ENCODE measurements at places on chromosomes 7 and 10.

DNA sequence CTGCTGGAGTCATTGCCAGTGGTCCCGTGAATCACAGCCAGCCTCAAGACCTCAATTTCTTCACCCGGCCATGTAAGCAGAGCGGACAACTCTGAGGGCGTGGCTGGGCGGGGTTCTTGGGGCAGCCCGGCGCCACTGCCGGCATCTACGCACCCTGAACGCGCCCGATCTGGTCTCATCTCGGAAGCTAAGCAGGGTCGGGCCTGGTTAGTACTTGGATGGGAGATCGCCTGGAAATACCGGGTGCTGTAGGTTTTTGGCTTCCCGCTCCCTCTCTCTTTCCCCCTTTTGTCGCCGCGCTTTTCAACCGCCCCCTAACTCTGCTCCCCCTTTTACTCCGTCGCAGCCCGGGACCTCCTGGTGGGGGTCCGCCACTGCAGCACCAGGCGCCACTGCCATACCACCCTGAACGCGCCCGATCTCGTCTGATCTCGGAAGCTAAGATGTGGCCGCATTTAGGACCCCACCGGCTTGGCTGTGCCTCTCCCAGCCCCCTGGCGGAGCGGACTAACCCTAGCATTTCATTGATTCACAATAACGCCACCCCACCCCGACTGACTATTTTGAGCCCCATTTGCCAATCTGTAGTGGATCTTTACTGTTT is 25.3 kb downstream of the GARIN1A start:
- DNase-seq, result no peak

GRCh38 chr7:70703785-70704184 is 428.2 kb upstream of the GALNT17 start:
- no peak for DNase-seq

DNA sequence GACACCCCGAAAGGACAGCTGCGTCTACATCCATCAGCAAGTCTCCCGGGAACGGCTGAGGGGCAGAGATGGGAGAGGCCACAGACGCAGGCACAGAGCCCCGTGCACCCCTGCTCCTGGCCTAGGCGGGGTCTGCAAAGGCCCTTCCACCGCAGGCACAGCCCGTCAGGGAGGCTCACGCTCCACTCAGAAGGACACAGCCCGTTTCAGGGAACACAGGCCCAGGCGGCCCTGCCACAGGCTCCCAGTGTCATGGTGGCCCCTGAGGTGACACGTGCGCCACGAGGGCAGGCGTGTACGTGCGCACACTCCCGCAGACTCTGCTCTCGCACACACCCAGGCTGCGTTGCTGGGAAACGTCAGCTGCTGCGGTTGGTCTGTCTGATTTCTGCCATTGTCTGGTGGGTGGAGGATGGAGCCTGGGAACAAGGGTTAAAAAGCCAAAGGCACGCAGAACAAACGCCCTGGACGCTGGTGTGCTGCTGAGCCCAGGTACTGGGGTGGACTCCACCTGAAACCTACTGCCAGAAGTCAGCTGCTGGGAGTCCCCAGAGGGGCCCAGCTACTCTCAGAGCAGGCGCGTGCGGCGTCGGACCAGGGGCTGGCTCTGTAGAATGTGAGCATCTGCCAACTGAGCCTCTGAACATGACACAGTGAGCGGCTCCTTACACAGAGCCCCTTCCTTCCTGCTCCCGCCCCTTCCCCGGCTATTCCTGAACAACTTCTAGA is 13.1 kb downstream of the GPER1 start:
- no peak for DNase-seq

DNA sequence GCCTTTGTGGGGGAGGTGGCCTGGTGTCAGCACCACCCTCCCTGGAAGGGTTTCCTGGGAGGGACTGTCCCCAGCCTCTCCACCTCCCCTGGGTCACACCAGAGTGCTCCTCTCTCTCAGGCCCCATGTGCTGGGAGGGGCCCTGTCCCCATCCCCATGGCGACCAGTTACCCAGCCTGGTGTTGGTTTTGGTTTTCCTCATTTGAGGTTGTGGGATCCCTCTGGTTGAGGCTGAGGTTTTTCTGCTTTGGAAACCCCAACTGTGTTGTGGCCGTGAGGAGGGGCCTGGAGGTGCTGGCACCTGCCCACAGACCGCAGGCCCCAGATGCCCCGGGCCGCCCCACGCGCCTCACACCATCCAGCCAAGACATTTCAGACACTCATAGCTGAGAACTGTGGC is 106.3 kb downstream of the GRK5 start:
- no peak for DNase-seq

- DNase-seq, result no peak
These were observed 12.2 kb upstream of the DNAAF5 start for GRCh38 chr7:714251-714671.

GRCh38 chr10:37777056-37777455 is 80.4 kb downstream of the ZNF248 start:
- DNase-seq, result no peak

DNA sequence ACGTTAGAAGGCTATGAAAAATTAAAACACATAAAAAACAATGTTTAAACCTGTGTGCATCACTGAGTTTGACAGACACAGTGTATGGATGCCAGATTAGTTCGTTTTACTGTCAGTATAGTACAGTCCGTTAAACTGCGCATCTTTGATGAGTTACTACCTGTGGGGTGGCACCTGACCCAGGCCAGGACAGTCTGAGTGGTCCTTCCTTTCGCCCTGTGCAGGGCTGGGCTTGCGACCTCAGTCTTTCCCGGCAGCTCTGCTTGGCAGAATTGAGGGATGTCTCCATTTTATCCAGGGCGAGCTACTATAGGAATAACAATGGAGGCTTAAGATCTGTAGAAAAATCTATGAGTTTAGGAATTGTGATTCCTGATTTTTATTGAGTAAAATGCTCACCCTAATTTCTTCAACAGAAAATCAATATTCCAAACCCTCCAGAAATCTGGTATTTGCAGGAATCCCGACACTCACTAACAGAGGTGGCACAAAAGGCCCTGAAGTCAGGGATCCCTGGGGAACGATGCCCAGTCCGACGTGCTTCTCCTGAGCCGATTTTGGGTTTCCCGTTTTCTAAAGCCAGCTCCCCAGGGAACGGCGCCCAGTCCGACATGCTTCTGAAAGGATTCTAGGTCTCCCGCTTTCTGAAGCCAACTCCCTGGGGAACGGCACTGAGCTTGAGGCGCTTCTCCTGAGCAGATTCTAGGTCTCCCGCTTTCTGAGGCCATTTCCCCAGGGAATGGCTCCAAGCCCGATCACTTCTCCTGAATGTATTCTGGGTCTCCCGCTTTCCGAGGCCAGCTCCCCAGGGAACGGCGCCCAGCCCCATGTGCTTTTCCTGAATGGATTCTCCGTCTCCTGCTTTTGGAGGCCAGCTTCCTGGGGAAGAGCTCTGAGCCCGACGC is 377.6 kb downstream of the DNAJB6 start:
- no peak for DNase-seq

- DNase-seq, result no peak
These were observed 124.9 kb downstream of the RNLS start for GRCh38 chr10:88458209-88458608.

DNA sequence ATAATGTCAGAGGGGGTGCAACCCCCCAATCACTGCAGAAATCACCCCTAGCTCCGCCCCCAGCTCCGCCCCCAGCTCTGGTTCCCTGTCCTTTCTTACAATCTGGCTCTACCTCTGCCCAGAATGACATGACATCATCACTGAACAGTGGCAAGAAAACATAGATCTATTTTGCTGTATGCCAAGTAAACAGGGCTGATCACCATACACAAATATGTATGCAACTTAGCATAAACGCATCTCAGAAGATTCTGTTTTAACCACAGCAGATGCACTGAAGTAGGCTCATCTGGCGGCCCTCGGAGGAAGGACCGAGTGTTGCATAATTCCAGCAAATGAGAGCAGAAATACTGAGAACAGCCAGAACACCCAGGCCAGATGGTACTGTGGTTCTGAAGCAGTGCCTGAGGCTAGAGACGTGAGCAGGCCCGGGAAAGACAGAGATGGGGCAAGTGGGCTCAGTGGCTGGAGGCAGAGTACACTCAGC is 293.3 kb upstream of the KLF14 start:
- no peak for DNase-seq

DNA sequence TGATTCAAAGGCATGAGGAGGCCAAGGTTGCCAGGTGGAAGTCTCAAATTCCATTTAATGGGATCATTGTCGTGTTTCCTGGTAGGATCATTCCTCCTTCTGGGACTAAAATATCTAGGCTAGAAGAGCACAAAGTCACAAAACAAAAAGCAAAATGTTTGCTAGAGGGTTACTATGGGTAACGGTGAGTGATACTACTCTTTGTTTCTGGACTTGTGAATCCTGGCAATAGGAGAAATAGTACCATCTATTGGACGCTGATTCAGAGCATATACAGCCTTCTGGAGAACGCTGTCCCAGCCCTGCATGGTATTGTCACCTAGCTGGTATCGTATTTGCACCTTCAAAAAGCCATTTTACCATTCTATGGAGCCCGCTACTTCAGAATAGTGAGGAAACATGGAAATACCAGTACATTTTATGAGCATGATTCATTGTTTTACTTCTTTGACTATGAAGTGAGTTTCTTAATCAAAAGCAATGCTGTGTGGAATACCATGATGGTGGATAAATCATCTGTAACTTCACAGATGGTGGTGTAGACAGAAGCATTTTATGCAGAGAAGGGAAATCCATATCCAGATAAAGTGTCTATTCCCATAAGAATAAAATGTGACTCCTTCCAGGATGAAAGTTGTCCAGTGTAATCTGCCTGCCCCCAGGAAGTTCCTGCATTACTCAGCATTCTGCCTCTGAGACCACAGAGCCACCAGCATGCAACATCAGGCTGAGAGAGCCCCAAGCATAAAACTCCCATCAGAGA is 361.0 kb downstream of the ETV1 start:
- DNase-seq, result no peak

- DNase-seq, result no peak
These were observed 59.7 kb downstream of the CXCL12 start for GRCh38 chr10:44325157-44325556.

DNA sequence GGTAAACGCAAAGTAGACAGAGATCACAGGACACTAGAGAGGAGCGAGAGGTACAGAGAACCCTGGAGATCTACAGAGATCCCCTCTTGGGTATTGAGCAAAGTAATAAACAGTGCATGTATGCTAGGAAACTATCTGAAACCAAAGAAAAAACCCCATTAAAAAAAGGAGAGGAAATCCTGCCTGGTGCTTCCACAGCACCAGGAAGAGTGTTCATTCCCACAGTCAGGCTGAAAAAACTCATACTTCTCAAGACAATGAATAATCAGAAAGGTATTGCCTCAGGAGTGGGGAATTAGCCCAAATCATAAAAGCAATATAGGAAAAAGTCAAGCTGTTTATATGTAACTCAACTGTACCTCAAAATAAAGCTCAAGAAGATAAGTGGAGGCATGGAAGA is 59.1 kb downstream of the ANKRD26 start:
- no peak for DNase-seq

DNA sequence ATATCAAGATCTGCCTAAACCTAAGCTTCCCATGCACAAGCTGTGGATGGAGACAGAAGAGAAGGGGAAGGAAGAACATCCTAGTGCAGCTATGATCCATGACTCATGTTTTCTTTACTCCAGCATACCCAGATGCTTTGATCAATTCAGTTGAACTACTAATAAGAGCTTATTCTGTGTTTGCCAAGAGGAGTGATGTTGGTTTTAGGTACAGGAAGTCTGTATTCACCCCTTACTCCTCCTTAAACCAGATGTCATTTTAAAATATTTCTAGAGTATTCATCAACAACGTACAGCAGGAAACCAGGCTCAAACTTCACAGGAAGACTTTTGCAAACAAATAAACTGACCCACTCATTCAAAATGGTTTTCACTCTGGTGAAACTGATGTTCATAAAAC is 29.2 kb downstream of the PANK1 start:
- no peak for DNase-seq

DNA sequence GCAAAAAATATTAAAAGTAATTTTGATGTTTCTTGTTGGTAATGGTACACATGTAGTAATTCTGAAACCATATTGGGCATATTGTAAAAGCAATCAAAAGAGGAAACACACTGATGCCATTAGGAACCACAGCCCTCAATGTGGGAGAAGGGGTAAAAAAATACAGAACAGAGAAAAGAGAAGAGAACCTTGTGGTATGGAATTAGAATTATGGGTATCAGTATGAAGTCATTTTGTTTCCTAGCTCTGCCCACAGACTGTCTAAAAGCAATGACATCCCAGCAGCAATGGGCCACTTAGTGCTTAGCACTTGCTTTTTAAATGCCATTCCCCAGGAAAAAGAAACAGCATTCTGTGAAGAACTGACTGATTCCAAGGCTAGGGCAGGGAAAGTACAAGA is 61.5 kb downstream of the CPVL start:
- DNase-seq, result no peak

- peak; percentile 43 for DNase-seq
These were observed 228.8 kb upstream of the FAM3C start for GRCh38 chr7:121624958-121625357.

DNA sequence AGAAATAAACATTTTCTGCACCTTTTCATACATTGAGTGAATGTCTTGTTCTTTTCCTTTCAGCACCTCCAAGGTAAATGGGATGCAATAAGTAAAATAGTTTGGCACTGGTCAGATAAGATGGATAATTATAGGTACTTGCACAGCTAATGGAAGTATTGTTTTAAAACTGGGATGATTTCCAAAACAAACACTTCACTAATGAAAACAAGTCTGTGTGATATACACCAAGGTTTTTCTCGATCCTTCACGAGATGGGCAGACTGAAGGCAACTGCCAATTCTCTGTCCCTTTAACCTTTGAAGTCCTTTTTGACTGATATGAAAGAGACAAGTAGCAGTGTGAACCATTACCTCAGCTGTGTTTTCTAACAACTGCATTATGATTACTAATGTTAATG is 423.8 kb downstream of the GFRA1 start:
- no peak for DNase-seq

DNA sequence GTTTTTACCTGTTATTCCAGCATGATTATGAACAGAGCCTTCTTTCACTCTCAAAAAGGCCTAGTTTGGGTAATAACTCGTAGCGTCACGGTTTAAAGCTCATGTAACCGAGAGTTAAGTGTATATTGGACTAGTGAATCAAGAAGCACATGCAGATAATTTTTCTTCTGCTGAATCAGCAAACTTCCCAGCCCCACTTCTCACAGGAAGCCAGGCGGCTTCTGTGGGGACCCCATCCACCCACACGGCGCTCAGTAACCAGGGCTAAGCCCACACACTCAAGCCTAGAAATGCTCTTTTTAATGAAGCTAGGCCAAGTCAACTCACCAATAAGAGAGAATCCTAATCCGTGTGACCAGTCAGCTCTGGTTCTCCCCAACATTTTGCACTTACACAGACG is 191.2 kb upstream of the MGMT start:
- DNase-seq, result no peak

GRCh38 chr7:135562720-135563119 is 5.0 kb downstream of the NUP205 start:
- DNase-seq, result no peak

GRCh38 chr10:18238870-18239485 is 98.8 kb downstream of the CACNB2 start:
- no peak for DNase-seq

- no peak for DNase-seq
These were observed 42.9 kb upstream of the TOMM7 start for GRCh38 chr7:22865602-22865960.

- DNase-seq, result no peak
These were observed 240.7 kb upstream of the MBL2 start for GRCh38 chr10:53013201-53013810.

GRCh38 chr7:114715907-114716306 is 206.0 kb upstream of the MDFIC start:
- no peak for DNase-seq
